ENCODE measurements at places on chromosomes 11 and 22. TPM values are rescaled to one million over a fixed set of nuclear protein-coding genes. Genes with fewer than 3 reads are reported as not detected.

The GAL gene
- total RNA-seq = 6.8 TPM

The DGAT2 gene
- total RNA-seq = 2.5 TPM

The CTSW gene
- 0.20 TPM for total RNA-seq

The PEX16 gene
- 22.1 TPM for total RNA-seq

The STK33 gene
- total RNA-seq = 1.3 TPM

The UEVLD gene
- total RNA-seq = 25.4 TPM

The INS gene
- not detected for total RNA-seq

The TRIM49 gene
- total RNA-seq = not detected

The SUSD2 gene
- 0.15 TPM for total RNA-seq

The GRIK4 gene
- total RNA-seq = 0.15 TPM

The NARS2 gene
- total RNA-seq = 18.1 TPM

The FXYD6 gene
- 0.30 TPM for total RNA-seq

The SYCE3 gene
- not detected for total RNA-seq

The SSTR3 gene
- total RNA-seq = not detected

The PANX2 gene
- 0.39 TPM for total RNA-seq

The OR4D5 gene
- total RNA-seq = not detected

The WBP2NL gene
- total RNA-seq = 0.07 TPM

The TEX12 gene
- 0.25 TPM for total RNA-seq

The NXPE2 gene
- total RNA-seq = not detected

The TALDO1 gene
- 228 TPM for total RNA-seq

The EMID1 gene
- total RNA-seq = 1.9 TPM

Measured in mammary microvascular endothelial cell (primary cell).